ENCODE measurements at places on chromosomes 5 and 9.

DNA sequence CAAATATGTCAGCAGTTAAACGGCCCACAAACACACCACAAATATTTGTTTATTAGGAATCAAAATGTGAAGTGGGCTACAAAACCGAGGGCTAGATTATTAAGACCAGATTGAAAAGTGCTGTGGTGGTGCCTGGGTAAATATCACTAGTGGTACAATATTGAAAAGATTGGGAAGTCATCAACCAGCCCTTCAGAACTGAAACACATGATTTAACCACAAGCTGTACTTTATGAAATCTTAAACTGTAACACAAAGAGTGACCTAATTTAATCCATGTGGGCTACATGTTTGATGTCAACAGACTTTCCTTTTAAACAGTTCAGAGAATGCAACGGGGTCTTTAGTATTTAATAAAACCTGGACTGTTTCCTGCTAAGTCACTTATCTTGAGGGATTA lies 182.3 kb downstream of the SPATA31D1 start:
- no peak for DNase-seq

DNA sequence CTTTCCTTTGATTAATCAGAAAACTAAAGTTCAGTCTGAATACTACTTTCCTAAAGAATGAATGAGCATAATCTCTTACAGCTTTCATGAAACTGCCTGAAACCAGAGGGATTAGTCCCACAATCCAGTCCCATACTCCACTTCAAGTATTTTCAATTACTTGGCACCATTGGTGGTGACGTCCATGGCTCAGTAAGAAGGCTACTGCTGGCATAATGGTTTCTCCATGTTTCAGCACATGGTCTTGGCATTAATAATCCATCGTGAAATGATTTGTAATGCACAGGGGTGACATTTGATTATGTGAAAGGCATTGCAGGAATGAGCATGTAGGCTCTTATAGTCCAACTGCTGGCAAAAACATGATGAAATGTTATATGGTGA lies 23.4 kb downstream of the LIX1 start:
- no peak for DNase-seq

DNA sequence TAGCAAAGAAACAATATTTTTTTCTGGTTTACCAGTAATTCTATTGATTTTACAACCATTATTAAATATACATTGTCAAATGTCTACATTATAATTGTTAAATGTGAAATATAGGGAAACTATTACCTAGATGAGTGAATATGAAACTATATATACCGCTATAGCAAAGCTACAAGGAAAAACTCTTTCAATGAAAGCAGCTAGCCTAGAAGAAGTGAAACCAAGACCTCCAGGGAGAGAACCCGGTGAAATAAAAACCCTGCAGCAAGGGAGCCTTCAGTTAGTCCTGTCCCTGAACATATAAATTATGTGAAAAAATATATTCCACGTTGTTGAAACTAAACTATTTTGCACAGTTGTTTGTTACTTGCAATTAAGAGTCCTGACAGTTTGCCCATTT lies 913.1 kb downstream of the EFNA5 start:
- no peak for DNase-seq

DNA sequence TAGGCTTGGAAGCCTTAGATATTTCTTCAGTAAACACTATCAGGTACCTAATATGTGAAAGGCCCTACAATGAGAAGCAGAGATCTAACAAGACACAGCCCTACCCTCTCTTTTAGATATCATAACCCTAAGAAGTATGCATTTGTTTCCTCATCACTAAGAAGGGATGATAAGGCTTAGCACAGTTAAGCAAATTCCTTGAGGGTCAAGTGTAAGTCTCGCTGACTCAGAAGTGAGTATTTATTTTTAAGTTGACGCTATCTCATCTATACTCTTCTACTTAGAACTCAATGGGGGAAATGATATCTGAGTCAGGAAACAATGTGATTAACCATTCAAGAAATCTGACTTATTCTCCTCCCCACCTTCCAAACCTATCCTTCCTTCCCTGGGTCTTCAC lies 149.7 kb downstream of the ESM1 start:
- DNase-seq: no peak

DNA sequence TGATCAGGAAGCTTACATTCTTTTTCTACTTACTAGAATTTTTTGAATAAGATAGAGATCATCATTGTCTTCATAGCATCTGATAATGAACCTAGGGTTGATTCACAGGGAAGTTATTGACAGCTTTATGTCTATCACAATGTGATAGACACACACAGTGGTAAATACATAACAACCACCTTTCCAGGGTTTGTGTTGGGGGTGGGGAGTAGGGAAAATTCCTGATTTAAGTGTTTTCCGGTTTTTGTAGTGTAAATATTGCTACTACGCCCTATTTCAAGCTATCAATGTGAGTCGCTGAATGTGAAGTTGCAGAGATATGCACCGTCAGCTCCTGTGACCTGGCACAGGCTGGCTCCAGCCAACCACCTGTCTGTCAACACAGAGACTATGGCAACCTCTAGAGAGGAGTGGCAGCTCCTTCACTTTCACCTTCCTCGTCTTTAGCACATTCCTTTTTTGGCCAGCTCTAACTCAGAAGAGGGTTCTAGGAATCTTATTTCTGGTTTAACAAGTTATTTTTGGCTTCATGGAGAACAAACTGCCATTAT lies 224.9 kb downstream of the MAT2B start:
- no peak for DNase-seq

GRCh38 chr5:94700592-94700991 lies 82.1 kb downstream of the SLF1 start:
- no peak for DNase-seq

- no peak for DNase-seq
Observed at GRCh38 chr5:93342563-93343061, 238.4 kb downstream of the NR2F1-AS1 start.

DNA sequence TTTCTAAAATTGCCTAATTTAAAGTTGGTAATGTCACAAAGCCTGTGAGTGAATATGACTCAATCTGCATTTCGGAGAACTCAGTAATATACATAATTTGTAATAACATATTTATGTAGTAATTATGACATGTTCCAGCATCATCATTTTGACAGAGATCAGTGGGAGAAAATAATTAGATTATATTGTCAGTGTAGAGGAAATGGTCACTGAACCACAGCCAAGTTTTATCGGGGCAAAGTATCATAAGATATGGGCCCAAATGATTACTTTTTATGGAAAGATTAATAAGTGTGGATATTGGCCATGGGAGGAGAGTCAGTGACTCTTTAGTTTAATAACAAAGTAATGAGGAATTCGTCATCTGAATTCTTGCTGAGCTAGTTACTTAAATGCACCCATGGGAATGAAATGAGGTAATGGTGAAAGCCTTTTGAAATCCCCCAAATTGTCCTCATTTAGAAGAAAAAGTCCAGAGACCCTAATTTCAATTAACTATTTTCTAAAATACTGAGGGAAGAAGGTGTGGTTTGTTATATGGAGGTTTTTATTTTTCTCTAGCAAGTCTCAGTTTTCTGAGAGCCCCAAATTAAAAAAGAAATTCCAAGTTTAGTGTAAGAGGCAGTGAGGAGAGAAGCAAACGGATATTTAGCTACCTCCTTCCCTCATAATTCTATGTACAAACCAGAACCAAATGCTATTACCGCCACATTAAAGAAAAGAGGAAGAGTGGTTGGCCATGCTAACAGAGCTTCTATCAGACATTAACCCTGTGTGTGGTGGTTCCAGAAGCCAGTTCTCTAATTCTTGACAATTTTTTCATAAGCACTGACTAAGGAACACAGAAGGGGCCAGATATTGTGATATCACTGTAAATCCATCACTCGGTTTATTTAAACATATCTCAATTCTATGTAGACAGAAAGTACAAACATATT lies 37.7 kb upstream of the MRPS30 start:
- DNase-seq: no peak

- DNase-seq: no peak
Observed at GRCh38 chr5:63249960-63250359, 671.3 kb downstream of the LRRC70 start.

DNA sequence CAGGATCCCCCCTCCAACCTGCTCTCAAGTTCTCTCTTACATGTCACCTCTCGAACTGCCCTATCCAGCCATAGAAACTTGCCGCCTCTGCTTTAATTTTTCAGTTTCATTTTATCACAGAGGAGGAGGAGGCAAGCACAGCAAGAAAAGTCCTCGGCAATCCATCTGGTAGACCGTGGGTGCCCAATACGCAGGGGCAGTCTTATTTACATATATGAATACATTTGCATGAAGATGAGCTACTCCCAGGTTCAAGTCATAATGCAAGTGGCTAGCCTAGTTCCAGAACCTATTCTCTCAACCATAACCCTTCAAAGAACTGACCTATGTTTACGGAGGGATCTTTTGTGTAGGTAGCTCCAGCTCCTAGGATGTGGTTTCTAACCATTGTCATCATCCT lies 223.2 kb upstream of the PANK3 start:
- DNase-seq: no peak

DNA sequence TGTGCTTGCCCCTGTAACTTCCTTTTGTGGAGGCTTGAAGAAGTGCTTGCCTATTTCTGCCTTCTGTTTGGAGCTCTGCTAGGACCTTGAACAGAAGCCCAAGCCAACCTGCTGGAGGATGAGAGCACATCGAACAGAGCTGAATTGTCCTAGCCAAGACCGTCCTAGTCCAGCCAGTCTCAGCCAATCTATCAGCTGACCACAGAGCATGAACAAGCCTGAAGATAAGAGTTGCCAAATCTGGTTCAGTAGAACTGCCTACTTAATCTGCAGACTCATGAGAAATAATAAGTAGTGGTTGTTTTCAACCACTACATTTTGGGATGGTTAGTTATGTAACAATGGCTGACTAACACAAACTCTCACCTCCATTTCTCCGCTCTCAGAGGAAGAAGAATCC lies 4.4 kb upstream of the SNX2 start:
- DNase-seq: no peak

GRCh38 chr5:124704594-124705284 lies 41.7 kb downstream of the ZNF608 start:
- no peak for DNase-seq

GRCh38 chr5:81450940-81451339 lies 57.0 kb upstream of the ACOT12 start:
- DNase-seq: no peak

DNA sequence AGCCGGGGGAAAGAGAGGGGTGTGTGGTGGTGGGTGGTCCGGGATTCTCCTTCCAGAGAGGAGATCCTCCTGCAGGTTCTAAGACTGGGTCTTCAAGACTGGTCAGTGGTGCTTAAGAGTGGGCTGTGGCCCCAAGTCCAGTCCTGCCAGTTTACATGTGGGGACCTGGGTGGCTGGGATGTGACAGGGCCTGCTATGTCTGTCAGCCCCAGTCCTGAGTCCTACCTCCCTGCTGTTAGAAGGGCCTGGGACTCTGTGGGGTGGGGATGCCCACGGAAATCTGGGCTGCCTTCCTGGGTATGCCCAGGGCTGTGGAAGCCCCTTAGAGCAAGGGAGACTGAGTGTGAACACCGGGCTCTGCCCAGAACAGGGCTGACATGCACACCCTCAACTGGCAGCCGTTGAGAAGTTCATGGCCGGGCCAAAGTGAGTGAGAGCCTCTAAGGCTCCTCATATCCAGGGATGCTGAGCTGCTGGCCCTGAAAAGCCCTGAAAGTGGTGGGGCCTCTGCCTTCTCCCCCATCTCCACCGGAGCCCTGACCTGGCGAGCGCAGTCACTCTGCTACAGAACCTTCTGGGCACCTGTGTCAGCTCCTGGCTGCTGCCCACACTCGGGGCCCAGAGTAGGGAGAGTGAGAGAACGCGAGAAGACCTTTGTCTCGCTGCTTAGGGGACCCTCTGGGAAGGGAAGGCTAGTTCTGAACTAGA lies 1.7 kb downstream of the PHF2 start:
- DNase-seq: no peak

GRCh38 chr9:127049044-127049443 lies 73.4 kb downstream of the ANGPTL2 start:
- DNase-seq: no peak

- DNase-seq: no peak
Observed at GRCh38 chr5:103621548-103621930, 59.0 kb upstream of the NUDT12 start.

- DNase-seq: no peak
Observed at GRCh38 chr5:157799578-157799977, 56.1 kb downstream of the LSM11 start.

GRCh38 chr5:79005151-79005550 lies 20.0 kb upstream of the ARSB start:
- no peak for DNase-seq

DNA sequence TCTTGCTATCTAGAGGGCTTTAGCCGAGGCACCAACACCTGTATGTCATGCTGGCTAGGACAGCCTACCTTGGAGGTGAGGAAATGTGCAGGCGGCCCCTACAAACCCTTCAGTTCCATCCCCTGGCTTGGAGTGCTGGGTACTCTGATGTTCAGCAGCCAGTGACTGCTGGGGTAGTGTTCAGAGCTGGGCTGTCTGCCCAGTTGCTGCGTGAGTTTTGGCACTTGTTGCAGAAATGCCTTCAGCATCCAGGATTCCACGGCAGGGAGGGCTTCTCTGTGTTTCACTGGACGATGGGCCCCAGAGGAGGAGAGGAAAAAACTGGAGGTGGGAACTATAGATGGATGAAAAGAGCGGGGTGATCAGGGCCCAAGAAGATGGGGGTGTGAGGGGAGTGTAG lies 10.4 kb downstream of the SWI5 start:
- DNase-seq: no peak

DNA sequence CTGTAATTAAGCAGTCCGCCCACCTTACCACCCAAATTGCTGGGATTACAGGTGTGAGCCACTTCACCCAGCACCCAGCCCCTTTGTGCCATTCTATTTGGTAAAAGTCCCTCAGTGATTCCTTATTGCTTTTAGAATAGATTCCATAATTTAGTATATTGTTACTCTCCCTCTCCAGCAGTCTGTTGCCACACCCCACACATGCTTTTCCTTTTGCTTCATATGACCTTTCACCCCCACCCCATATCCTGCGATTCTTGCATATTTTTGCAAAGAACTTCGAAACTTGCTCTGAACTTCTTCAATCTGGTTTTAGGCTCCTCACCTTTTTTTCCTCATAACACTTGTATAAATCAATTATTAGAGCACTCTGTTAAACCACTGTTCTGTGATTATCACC lies 100.2 kb downstream of the MTREX start:
- DNase-seq: no peak

DNA sequence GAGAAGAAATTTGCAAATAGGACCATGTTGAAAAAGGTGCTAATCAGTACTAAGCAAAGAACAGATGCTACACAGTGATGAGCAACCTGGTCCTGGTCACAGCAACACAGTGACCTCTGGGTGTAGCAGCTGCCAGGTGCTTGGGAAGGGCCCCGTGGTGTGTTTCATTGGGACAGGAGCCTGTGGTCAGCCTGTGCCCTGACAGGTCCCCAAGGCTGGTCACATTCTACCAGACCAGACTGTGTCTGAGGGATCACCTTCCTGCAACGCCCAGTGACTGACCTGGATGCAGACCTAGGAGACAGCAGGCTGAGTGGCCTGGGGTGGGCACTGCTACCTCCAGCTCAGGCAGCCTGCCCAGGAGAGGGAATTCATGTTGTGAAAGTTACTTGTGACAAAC lies 54.8 kb upstream of the FAM120AOS start:
- DNase-seq: no peak

- DNase-seq: no peak
Observed at GRCh38 chr9:87643107-87643650, 82.7 kb upstream of the CTSL start.

Data from DMS 273 treated with DMSO at 0.1 percent for 48 hours (cell line).